ENCODE measurements at places on chromosomes 2 and 18. TPM values are rescaled to one million over a fixed set of nuclear protein-coding genes. Genes with fewer than 3 reads are reported as not detected.

The POTEC gene
- not detected for total RNA-seq

The SNORC gene
- total RNA-seq = 0.12 TPM

The TMEFF2 gene
- 5.4 TPM for total RNA-seq

The ATRAID gene
- 170 TPM for total RNA-seq

The TMEM37 gene
- total RNA-seq = 7.6 TPM

The GPC1 gene
- total RNA-seq = 112 TPM

The MROH2A gene
- not detected for total RNA-seq

The SCYGR1 gene
- total RNA-seq = not detected

The USP37 gene
- total RNA-seq = 2.9 TPM
